Retina (tissue), 1 donor: ENCODE measurements at places on chromosomes 12 and 14.

GRCh38 chr12:47770086-47770726 lies 2.8 kb upstream of the SLC48A1 start:
- DNase-seq: no peak

GRCh38 chr14:83993545-83993944 lies 1536.4 kb upstream of the FLRT2 start:
- no peak for DNase-seq

- no peak for DNase-seq
Observed at GRCh38 chr12:113846883-113847755, 119.0 kb downstream of the RBM19 start.

DNA sequence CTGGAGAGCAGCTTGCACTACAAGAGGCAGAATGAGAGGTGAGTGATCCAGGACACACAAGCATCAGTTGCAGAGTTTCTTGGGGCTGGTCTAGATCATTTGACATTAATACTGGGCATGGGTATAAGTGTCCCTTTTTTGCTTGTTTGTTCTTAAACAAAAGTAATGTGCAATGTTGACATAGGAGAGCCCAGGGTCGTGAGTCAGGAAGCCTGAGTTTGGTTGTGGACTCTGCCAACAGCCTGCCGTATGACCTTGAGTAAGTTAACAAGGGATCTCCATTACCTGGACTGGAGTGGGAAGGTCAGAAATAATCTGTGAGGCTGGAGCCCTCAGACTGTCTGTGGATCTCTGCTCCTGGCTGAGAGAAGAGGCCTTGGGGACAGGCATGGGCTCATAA lies 170.3 kb downstream of the KCNA5 start:
- DNase-seq: no peak

GRCh38 chr14:25351269-25351668 lies 301.3 kb upstream of the STXBP6 start:
- DNase-seq: no peak

- peak; percentile 48 for DNase-seq
Observed at GRCh38 chr14:23568600-23569331, 1.2 kb upstream of the AP1G2 start.

- DNase-seq: no peak
Observed at GRCh38 chr14:64475585-64476273, 10.4 kb downstream of the AKAP5 start.

DNA sequence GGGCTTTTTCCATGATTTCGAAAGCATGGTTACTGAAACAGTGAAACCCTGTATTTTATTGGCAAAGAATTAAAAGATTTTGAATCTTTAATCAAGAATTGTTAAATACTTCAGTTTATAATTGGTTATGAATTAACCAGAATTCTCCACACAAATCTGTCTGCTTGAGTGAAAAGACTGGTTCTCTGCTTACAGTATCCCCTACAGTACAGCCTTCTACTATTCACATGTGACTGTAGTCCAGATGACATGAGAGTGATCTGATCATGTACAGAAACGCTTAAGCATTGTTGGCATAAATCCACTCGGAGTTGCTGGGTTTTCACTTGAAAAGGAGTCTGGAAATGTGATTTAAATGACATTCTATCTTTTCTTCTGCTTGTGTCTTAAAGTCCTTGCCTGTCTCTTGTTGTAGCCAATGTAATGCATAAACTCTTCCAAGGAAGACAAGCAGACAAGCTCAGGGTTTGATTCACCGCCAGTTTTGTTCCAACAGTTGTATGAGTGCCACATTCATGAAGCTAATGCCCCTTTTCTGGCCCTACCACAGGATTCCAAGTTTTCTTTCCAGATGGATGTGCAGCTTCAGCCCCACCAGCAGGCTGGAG lies 222.0 kb upstream of the LRIG3 start:
- DNase-seq: no peak

- no peak for DNase-seq
Observed at GRCh38 chr14:54294802-54295201, 102.0 kb upstream of the CDKN3 start.

- DNase-seq: no peak
Observed at GRCh38 chr12:48067250-48067938, 38.5 kb downstream of the SENP1 start.

GRCh38 chr12:31205054-31205453 lies 120.9 kb downstream of the SINHCAF start:
- no peak for DNase-seq

DNA sequence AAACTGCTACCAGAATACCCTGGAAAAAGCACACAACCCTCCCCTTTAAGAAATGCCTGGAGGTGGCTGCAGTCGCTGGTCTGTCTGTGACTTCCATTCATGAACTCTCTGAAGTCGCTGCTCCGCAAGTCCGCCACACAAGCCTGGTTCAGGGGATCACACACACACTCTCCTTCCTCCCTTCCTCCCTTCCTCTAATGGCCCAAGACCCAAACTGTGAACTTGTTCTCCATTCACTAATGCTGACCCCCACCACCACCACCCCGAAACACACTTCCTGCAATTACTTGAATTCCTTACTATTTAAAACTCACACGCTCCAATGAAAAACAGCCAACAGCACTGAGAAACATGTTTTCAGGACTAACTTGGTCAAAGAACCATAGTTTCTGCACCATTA lies 1.0 kb upstream of the LMO3 start:
- DNase-seq: peak; percentile 51

GRCh38 chr14:23183479-23183878 lies at the start of gene SLC7A8:
TSS of gene SLC7A8 (minus strand) at chr14:23183660. CDS start at chr14:23182914, 746 bp downstream.
- peak; percentile 73 for DNase-seq

GRCh38 chr12:90953956-90954421 lies 987 bp downstream of the CCER1 start:
- no peak for DNase-seq

GRCh38 chr12:39402922-39403321 lies 40.0 kb downstream of the KIF21A start:
- DNase-seq: no peak

DNA sequence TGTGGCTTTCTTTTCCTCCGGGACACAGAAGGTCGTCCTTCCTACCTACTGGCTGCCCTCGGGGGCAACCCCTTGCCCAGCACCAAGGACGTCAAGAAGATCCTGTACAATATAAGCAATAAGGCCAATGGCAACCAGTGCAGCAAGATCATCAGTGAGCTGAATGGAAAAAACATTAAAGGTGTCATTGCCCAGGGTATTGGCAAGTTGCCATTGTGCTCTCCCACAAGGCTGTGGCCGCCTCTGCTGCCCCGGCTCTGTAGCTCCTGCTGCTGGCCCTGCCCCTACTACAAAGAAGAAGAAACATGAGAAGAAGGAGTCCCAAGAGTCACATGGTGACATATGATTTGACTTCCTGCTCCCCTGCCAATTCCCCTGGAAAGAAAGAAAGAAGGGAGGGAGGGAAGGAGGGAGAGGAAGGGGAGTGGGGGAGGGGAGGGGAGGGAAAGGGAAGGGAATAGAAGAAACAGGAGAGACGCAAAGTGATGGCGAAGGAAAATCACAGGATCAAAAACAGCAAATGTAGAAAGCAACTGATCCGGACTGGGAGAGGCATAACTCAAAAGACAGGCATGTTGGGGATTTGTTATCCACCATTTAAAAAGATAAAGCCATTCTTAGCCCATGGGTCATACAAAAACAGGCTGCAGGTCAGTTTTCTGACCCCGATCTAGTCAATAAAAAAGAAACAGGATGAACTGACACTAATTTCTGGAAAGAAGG lies 61.3 kb upstream of the RESF1 start:
- no peak for DNase-seq

- no peak for DNase-seq
Observed at GRCh38 chr12:21659383-21659782, 1.7 kb upstream of the LDHB start.

- DNase-seq: no peak
Observed at GRCh38 chr14:44165286-44165685, 341.8 kb downstream of the FSCB start.

GRCh38 chr12:59736359-59736758 lies 140.5 kb downstream of the SLC16A7 start:
- DNase-seq: no peak

- DNase-seq: no peak
Observed at GRCh38 chr14:89720076-89720687, 234.3 kb downstream of the EFCAB11 start.

DNA sequence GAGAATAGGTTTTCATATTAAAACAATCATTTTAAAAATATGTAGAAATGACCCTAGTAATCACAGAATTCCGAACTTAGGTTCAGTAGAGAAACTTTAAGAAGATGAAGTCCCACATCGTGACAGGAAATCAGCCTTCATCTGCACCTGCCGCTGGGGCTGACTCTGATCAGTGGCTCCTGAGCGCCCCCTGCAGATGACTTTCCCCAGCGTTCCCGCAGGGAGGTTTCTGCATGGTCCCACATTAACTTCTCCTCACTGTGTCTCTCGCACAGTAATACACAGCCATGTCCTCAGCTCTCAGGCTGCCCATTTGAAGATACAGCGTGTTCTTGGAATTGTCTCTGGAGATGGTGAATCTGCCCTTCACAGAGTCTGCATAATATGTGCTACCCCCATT lies 1131.1 kb downstream of the TMEM121 start:
- no peak for DNase-seq

GRCh38 chr14:21103411-21103709 lies 2.5 kb downstream of the TMEM253 start:
- DNase-seq: no peak

GRCh38 chr12:49966511-49967041 lies 4.9 kb downstream of the AQP5 start:
- DNase-seq: no peak

DNA sequence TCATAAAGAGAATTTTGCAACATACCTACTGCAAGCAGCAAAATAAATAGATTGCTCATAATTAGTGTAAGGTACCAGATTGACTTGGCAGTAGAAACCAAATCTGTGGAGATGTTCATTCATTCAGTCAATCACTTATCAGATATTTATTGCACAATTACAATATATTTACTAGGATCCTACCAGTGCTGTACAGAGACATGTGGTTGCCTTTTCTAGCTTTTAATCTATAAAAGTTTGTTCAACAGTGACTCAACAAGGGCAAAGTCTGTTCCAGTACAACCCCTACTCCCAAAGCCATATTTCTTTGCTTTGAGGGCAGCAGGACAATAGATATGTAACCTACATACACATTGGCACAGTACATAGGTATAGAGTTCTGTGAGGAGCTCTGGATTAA lies 27.3 kb downstream of the ABCD2 start:
- no peak for DNase-seq

- DNase-seq: no peak
Observed at GRCh38 chr12:43095669-43096280, 456.2 kb downstream of the ADAMTS20 start.

- DNase-seq: no peak
Observed at GRCh38 chr14:80776657-80777056, 164.9 kb downstream of the CEP128 start.

GRCh38 chr12:31317471-31318395 lies 8.2 kb downstream of the SINHCAF start:
- no peak for DNase-seq

- DNase-seq: no peak
Observed at GRCh38 chr14:76778546-76779215, 17.4 kb downstream of the VASH1 start.

- peak; percentile 80 for DNase-seq
Observed at GRCh38 chr14:73634011-73634833, 10.6 kb upstream of the DNAL1 start.

- no peak for DNase-seq
Observed at GRCh38 chr12:11833174-11833895, 183.9 kb downstream of the ETV6 start.

DNA sequence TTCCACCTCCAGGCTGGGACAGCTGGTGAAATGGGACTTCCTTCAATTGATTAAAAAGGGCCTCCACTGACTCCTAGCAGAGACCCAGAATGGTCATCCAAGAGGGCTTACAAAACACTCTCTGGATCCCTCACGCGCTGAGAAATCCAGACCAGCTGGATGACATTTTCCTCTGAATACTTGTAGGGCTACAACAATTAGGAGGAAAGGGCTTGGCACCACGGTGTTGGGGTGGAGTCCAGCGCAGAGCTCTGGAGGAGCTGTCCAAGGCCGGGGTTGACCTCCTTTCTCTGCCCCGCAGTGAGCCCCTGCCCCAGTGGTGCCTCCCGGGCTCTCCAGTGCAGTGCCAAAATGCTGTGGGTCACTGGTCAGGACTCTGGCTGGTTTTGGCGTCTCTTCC lies 189.0 kb upstream of the CCND2 start:
- DNase-seq: no peak

GRCh38 chr12:113162102-113163029 lies 12.8 kb downstream of the CFAP73 start:
- no peak for DNase-seq

DNA sequence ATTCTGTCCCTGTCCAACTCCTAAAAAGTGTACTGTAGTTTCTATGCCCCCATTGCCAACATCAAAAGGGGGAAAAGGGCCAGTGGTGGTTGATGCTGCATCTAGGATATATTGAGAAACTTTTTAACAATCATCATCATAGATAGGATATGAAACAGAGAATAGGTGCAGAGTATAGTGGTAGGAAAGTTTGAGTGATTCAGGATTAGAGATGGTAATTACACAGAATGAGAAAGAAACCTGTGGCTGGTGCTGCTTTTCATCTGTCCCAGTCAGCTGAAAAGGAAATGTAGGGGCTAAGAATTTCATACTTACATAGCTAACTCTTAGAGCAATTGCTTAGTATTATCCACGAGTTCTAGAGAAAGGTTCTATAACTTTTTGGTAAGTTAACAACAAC lies 67.6 kb downstream of the GTF2A1 start:
- no peak for DNase-seq

DNA sequence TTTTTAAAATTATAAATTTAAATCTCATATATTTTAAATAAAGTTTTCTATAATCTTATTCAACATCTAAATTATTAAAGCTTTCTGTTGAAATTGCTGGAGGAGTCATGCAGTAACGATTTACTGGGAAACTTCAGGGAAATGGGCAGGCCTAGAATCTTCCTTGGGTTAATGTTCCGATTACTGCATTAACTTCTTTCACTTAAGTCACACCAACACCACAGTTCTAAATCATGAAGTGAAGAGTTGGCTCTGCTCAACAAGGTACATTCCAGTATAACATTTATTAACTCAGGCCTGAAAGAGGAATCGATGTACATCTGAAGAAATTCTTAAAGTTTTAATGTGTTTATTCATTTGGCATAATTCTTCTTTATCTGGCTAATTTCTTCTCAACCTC lies 244.3 kb downstream of the CCER1 start:
- DNase-seq: no peak

GRCh38 chr14:24098229-24098926 lies 4.3 kb downstream of the PCK2 start:
- no peak for DNase-seq

DNA sequence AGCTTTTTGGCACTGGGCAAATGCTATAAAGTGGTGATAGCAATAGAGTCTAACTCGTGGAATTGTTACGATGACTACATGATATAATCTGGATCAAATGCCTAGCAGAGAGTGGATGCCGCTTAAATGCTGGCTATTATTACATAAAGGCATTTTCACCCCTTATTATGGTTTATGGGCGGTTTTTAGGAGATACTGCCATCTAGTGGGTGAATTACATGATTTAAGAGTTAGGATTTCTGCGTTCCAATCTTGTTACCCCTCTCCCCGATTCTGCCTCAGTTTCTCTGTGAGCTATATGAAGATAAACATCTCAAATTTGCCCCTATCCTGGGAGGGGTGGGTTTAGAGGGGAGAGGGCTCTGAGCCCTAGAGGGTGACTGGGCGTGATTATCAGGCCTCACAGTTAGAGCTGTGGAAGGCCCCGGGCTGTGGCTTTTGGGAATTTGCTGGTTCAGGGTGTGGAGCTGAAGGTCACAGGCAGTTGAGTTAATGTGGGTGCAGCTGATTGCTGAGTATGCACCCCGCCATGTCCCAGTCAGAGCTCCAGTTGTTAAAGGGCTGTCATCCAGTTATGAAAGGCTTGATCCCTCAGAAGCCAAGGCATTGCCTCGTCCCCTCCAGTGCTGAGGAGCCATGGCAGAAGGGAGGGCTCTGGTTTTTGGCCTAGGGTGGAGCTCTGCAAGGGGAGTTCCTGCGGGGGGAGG lies 14.4 kb downstream of the CLSTN3 start:
- DNase-seq: no peak
